ENCODE measurements at places on chromosomes 3 and 15.
A peak's percentile ranks its signal among the peaks of the same experiment; 100 is the strongest.

DNA sequence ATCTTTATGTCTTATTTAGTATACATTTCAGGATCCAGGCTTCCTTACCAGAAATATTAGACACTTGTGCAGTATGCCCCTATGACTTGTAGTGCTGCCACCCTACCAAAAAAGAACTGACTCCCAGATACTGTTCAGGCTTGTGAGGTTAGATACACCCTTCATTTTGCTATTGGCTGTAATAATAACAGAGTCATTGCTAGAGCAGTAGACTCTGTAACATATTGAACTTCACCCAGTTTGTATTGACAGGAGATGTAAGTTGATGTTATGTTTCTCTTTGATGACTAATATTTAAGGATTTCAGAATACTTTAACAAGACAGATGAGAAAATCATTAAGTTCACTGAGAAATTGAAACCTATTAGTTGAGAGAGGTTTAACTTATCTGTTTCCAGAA lies 32.9 kb downstream of the RNF111 start:
- no peak for DNase-seq

DNA sequence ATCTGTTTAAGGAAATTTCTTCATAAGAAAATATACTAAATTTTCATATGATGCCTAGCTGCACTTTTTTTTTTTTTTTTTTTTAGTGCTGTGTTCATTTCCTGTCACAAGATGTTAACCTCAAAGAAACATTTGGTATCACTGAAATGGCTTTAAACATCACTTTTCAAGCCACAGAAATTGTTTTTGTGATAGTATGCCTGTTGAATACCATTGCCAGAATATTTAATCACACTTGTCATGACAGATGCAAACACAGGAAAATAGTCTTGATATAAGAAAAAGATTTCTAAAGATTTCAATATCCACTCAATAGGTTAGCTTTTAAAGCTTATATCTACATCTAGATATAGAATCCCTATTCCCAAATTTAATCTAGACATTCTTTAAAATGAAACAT lies 608.5 kb upstream of the AGTR1 start:
- no peak for DNase-seq

- no peak for DNase-seq
Measured at GRCh38 chr3:81859524-81859923, 98.1 kb upstream of the GBE1 start.

GRCh38 chr15:65521350-65521749 lies 3.9 kb upstream of the DPP8 start:
- no peak for DNase-seq

DNA sequence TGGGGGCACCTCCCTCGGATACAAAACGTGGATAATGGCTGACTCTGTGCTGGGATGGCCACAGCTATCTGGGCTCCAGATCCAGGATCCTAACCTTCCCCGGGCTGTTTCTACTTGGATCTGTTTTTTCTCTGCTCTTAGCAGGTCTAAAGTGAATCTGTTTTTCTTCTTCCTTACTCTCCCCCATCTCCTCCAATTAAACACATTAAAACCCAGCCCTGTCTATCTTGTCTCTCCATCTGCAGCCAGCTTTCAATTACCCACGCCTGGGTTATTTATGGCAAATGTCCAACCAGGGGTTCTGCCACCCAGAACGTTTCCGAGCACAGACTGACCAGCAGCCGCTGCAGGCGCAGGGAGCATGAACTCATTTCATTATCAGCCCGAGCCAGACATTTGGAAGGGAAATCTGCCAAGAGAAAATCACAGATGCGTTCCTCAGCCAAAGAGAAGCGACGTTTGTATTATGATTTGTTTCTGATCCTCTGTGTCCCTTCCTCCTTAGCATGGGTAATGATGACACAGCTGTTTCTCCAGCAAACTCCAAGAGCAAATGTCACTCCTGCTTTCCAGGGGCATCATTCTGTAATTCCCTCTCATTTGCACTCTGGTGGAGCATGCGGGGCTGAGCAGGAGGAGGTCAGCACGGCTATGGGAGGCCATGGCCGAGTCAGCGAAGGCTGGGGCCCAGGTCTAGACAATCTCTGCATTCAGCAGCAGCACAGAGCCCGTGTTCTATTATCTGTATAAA lies 42.0 kb downstream of the UMPS start:
- DNase-seq: no peak

GRCh38 chr15:58224068-58224467 lies 85.9 kb downstream of the AQP9 start:
- DNase-seq: no peak

DNA sequence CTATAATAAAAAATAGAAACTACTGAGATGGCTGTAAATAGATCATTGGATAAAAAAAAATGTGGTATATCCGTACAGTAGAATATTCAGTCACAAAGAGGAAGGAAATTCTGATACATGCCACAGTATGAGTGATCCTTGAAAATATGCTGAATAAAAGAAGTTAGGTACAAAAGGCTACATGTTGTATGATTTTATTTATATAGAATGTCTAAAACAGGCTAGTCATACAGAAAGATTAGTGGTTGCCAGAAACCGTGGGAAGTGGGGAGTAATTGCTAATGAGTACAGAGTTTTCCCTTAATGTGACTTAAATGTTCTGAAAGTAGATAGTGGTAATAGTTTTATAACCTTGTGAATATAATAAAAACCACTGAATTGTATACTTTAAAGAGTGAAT lies 24.9 kb upstream of the FAH start:
- no peak for DNase-seq

GRCh38 chr3:194395212-194395611 lies 3.9 kb downstream of the GP5 start:
- DNase-seq: no peak

- no peak for DNase-seq
Measured at GRCh38 chr3:139323146-139323545, 20.7 kb upstream of the MRPS22 start.

- DNase-seq: no peak
Measured at GRCh38 chr3:186664506-186664905, 1.3 kb upstream of the HRG start.

- DNase-seq: peak; percentile 37
Measured at GRCh38 chr15:41501931-41502794, 8.5 kb downstream of the ITPKA start.

DNA sequence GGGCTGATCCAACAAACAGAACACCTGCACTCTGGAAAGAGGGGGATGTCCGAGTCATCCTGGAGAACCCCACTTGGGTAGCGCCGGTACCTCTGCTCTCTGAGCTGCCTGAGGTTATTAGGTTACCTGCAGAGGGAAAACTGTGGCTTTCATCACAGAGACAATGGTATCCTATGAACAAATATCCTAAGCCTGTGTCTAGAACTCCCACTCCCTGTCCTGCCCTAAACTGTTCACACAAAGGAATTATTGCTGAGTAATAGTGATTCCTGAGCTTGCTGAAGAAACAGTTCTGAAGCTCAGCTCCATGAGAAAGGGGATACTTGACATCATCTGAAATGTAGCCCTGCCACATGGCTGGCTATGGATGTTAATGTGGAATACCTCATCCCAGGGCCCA lies 31.9 kb upstream of the WNT5A start:
- no peak for DNase-seq

DNA sequence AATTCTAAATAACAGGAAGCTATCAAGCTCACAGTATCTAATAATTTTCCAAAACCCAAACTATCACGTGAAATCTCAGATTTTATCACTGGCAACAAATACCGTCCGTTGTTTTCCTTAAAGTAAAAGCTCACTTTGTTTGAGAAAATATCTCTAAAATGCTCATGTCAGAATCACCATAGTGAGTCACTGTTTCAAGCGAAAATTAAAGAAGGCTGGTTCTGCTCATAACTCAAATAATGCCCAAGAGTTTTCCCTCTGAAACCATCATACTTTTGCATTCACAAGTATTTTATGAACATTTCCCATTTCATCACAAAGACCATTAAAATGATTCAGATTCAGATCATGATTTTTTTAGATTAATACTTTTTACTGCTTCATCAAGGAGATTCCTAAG lies 50.6 kb downstream of the TBL1XR1 start:
- no peak for DNase-seq

GRCh38 chr3:171873580-171873979 lies 30.4 kb downstream of the TMEM212 start:
- DNase-seq: no peak

GRCh38 chr3:72004749-72005292 lies 219.9 kb upstream of the PROK2 start:
- DNase-seq: no peak

- DNase-seq: no peak
Measured at GRCh38 chr3:141928631-141929270, 52.3 kb downstream of the ATP1B3 start.

- DNase-seq: no peak
Measured at GRCh38 chr15:62394079-62394478, 229.0 kb upstream of the C2CD4B start.

- no peak for DNase-seq
Measured at GRCh38 chr3:182462152-182462551, 331.2 kb upstream of the ATP11B start.

All from AG08396 (cell line).